ENCODE measurements at places on chromosomes 7 and 10. TPM values are rescaled to one million over a fixed set of nuclear protein-coding genes. Genes with fewer than 3 reads are reported as not detected.

The ADIRF gene
- total RNA-seq = 79.3 TPM

The ENKUR gene
- 0.48 TPM for total RNA-seq

The FKBP6 gene
- not detected for total RNA-seq

The LDB3 gene
- 0.20 TPM for total RNA-seq

The ERVW-1 gene
- not detected for total RNA-seq

The PRR15 gene
- not detected for total RNA-seq

The PNLIP gene
- 3.1 TPM for total RNA-seq

The RBP4 gene
- 6,485 TPM for total RNA-seq

The SNX8 gene
- 12.2 TPM for total RNA-seq

The SHH gene
- total RNA-seq = 17.1 TPM

The RSU1 gene
- total RNA-seq = 22.6 TPM

The AQP1 gene
- total RNA-seq = 16.6 TPM

The VGF gene
- not detected for total RNA-seq

The CRYGN gene
- not detected for total RNA-seq

The FOXK1 gene
- 8.4 TPM for total RNA-seq

The SP4 gene
- 1.2 TPM for total RNA-seq

DNA sequence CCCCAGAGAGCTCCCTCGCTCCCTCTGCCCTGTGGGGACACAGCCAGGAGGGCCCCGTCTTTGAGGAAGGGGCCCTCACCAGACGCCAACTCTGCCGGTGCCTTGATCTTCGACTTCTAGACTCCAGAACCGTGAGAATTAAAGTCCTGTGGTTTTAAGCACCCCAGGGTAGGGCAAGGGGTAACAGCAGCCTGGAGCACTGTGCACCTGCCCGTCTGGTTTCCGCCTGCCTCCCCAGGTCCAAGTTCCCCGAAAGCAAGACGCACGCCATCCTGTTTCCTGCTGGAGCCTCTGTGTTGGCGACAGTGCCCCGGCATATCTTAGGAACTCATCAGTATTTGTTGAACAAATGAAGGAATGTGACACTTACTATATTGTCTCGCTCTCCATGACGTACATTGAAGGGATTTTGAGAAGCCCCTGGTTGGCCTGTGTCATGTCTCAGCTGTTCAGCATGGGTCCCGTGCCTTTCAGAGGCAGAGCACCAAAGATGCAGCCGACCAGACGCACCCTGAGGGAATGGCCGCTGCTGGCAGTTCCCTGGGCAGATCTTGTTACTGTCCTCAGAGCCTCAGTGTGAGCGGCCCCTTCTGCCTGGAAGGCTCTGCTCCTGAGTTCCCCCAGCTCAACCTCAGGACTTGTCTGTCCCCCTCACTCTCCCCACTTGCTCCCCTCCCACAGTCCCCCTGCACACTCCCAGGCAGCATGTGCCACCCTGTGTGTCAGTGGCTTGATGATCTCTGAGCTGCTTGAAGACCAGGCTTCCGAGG, 226.2 kb downstream of the TCERG1L start:
- DNase-seq = no peak

DNA sequence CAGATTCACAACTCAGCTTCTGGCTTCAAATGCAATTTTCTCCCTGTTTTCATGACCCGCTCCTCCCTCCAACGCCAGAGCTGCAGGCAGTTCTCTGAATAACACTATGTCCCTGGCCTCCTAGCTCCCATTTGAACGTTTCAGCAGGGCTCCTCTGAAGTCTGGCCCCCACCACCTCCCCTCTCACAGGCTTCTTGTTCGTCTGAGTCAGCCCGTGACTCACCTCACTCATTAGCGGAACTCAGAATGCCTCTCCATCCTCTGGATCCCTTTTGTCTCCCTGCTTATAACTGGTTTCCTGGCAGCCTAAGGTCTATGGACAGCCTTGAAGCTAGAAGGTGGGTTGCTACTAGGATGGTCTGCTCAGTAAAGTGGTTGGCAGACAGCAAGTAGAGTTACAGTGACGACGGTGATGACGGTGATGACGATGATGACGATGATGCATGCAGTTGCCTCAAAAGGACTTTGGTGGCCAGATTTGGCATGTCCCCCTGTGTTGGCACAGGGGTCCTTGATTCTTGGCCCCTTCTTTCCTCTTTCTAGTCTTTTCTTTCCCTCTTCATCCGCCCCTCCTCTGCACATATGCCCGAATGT, 83.3 kb upstream of the MKLN1 start:
- DNase-seq = no peak

DNA sequence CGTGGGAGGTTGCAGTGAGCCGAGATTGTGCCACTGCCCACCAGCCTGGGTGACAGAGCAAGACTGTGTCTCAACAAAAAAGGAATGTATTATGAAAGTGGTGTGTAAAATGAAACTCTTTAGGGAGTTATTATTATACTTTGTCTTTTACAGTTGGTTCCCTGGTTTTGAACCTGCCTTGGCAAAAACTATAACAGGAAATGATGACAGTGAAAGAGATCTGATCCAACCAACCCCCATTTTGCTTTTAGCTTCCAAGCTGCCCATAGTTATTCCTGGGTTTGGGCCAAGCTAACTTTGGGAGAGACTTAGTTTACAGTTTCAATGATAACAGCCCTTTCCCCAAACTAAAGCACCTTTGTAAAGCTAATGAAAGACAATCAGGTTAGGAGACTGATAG, 34.1 kb upstream of the NMT2 start:
- no peak for DNase-seq

DNA sequence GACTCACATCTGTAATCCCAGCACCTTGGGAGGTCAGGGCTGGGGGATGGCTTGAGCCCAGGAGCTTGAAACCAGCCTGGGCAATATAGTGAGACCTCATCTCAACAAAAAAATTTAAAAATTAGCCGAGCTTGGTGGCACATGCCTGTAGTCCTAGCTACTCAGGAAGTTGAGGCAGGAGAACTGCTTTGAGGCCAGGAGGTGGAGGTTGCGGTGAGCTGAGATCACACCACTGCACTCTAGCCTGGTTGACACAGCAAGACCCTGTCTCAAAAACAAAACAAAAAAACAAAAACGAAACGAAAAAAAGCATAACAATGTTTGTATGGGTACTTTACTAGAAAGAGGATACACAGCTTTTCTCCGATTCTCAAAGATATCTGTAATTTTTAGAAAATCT, 31.8 kb downstream of the WNT16 start:
- DNase-seq = no peak

- no peak for DNase-seq
These were observed 54.3 kb upstream of the WAC start for GRCh38 chr10:28478646-28479045.

- no peak for DNase-seq
These were observed 14.3 kb downstream of the PTPRE start for GRCh38 chr10:127921075-127921752.

GRCh38 chr10:104337985-104338735, at the start of gene ITPRIP:
Gene ITPRIP (minus strand): TSS chr10:104338465. CDS start chr10:104316051, 22,414 bp downstream.
- peak; percentile 73 for DNase-seq

GRCh38 chr7:121178869-121179497, 149.8 kb upstream of the WNT16 start:
- DNase-seq = no peak

DNA sequence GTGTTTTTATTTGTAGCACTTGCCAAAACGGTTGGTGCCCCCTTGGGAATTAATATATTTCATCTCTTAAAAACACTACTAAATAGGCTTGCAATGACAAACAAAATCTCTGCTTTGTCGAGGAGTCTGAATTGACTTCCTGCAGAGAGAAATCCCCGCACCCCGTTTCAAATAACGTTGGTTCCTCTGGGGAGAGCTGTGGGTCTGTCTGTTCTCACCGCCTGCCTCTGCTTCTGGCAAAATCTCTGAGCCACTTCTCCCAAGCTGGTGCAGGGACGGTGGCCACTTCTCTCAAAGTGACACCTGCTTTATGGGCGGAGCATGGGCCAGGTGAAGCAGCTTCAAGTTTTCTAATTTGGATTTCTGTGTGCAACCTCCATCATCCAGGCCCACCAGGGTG, 186.3 kb upstream of the ADARB2 start:
- DNase-seq = no peak

GRCh38 chr10:114541081-114541796, 116.8 kb downstream of the ABLIM1 start:
- no peak for DNase-seq

GRCh38 chr10:85761906-85762445, 604.6 kb downstream of the GRID1 start:
- no peak for DNase-seq

DNA sequence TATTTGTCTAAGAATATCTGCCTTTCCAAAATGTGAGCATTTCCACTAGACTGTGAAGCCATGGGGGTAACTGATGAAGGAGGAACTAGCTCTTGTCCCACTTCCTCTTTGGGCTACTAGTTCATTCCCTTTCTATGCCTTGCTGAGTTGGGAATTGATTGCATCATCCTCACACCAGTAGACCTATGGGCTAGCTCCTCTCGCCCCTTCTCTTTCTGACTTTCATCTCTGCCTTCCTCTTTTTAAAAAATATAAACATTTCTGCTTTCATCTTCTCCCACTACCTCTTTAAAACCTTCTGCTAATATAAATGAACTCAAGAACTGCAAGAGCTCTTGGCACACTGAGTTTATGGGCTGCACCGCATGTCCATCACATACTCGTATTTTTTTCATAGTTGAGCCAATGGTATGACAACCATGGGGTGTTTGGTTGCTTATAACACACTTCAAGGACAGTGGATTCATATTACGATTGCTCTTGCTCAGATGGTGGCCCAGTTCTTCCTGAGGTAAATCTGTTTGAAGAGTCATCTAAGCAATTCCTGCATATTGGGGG, 182.0 kb downstream of the REEP3 start:
- DNase-seq = no peak

DNA sequence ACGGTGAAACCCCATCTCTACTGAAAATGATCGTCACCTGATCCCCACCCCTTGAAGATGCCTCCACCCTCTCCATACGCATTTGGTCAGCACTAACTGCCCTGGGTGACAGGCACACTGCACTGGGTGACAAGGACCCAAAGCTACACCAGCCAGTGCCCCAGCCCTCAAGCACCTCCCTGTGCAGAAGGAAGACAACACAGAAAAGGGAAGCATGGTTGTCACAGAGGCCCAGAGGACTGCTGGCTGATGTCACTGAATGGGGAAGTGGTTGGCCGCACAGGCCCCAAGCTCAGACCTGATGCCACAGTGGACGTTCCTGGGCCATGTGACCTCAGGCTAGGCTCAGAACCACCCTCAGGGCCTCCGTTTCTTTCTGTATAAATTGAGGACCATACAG, 4.2 kb upstream of the PILRA start:
- no peak for DNase-seq

GRCh38 chr7:138400400-138400886, 59.6 kb upstream of the TRIM24 start:
- no peak for DNase-seq

GRCh38 chr10:118238573-118239235, 103.4 kb downstream of the FAM204A start:
- DNase-seq = no peak

DNA sequence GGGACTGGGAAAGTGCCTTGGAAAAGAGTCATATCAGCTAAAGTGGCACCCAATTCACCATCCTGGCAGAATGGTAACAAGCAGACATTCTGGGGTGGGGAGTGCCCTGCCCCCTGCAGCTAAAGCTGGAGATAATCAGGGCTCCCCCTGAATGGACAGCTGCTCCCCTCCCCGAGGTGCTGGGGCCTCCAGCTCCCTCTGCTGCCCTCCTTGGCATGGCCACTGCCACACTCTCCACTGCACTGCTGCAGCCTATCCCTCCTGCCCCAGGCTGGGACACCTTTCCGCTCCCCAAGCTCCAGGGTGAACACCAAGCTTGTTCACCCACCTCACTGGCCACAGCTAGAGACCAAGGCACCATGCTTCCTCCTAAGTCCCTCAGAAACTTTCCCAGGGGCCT, 9.8 kb upstream of the PARD3 start:
- DNase-seq = no peak

DNA sequence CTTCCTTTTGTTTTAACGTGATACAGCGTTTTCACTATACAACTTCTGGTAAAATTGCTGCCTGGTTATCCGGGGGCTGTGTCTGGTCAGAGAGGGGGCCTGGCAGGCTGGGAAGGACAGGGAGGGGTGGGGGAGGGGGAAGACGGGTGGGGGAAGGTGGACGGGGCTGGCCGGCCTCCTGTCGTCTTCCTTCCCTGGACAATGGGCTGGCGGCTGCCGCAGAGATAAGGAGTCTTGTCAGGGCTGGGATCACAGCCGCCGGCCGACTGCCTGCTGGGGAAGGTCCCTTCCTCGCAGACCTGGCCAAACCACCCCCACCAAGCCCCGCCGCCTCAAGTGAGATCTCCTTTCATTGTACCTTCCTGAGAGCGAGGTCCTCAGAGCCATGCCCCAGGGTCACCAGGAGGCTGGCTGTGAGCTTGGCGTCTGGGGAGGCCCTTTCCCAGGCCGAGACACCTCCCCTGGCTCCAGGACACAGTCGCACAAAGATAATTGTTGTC, 151.2 kb upstream of the TNRC18 start:
- peak; percentile 60 for DNase-seq

GRCh38 chr10:47443145-47443544, 40.8 kb downstream of the ANXA8 start:
- DNase-seq = no peak

GRCh38 chr7:1928645-1929348, 258.7 kb downstream of the ELFN1 start:
- DNase-seq = peak; percentile 94

DNA sequence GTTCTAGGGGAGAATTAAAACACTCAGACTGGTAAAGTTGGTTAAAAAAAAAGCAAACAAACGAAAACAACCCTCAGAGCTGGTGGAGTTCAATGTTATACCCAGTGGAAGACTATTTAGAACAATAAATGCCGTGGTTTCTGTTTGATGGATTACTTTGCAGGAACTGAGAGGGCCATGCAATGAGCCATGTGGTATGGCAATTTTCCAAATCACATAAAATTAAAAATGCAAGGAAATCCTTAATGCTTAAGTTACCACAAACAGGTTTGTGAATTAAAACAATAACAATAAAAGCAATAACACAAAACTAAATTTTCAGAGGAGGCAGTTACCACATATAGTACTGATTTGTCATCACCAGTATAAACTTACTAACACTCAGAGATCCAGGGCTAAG, 96.9 kb downstream of the RTKN2 start:
- no peak for DNase-seq

DNA sequence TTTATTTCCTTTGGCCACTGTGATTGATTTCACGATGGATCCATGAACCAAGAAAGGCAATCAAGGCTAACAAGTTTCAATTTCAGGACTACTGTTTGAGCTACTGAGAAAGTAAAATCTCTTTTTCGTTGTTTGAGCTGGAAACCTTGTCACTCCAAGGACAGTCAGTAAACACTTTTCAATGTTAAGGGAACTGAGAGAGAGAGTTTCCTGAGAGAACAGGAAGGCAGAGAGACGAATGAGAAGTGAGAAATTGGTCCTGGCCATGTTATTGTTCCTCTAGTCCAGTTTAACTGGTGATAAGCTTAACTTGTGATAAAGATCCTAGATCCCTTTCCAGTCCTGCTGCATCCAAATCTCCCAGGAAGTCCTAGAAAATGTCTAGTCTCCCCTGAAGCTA, 909 bp upstream of the AKR1D1 start:
- no peak for DNase-seq

DNA sequence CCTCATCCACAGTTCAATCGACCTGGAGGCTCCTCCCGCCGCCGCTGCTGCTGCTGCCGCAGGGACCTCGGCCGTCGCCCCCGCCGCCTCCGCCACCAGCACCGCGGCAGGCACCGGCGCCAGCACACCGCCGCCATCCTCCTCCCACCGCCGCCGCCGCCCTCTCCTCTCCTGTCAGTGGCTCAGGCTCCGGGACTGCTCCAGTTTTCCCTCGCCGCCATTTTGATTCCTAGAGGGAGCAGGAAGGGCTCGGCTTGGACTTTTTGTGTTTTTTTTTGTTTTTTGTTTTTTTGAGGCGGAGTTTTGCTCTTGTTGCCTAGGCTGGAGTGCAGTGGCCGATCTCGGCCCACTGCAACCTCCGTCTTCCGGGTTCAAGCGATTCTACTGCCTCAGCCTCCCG, 3.0 kb upstream of the MCM10 start:
- no peak for DNase-seq
